ENCODE measurements at places on chromosomes 4 and X. TPM values are rescaled to one million over a fixed set of nuclear protein-coding genes. Genes with fewer than 3 reads are reported as not detected.

Gene CT45A10
- total RNA-seq = not detected

Gene CLRN2
- not detected for total RNA-seq

Gene AFM
- not detected for total RNA-seq

Gene IQSEC2
- total RNA-seq = 3.9 TPM

Gene MEPE
- total RNA-seq = not detected

Gene PNCK
- total RNA-seq = not detected

Gene NEXMIF
- under 0.01 TPM for total RNA-seq

Gene NRK
- total RNA-seq = 2.5 TPM

Gene CRMP1
- total RNA-seq = 0.04 TPM

Gene COX7B2
- total RNA-seq = not detected

Gene MAP3K15
- 0.13 TPM for total RNA-seq

Gene NPY5R
- not detected for total RNA-seq

Gene CPZ
- total RNA-seq = not detected

Gene MYL5
- total RNA-seq = 6.3 TPM

Gene CXXC4
- total RNA-seq = 0.04 TPM

Gene BEND2
- total RNA-seq = not detected

Gene LRP2BP
- 0.39 TPM for total RNA-seq

Gene HTRA3
- total RNA-seq = 6.5 TPM

Gene CXorf49
- total RNA-seq = not detected

Gene DTHD1
- total RNA-seq = not detected

Gene JCHAIN
- total RNA-seq = not detected

Gene P2RY8
- total RNA-seq = not detected

Gene ODAPH
- total RNA-seq = not detected

Gene TRIML2
- not detected for total RNA-seq

Gene FGA
- total RNA-seq = not detected

Gene ZFYVE28
- total RNA-seq = 12.3 TPM

Gene ABCG2
- 11.9 TPM for total RNA-seq

Gene NOX1
- not detected for total RNA-seq

Gene THAP6
- 4.9 TPM for total RNA-seq

Gene CACNA1F
- total RNA-seq = not detected

Gene GSX2
- total RNA-seq = not detected

Gene SPARCL1
- 0.88 TPM for total RNA-seq

Gene TNIP3
- 1.2 TPM for total RNA-seq

Gene TSPAN5
- total RNA-seq = 48.3 TPM

Gene GBA3
- not detected for total RNA-seq

Gene UBL4A
- 47.5 TPM for total RNA-seq

Gene VCX
- total RNA-seq = not detected

Gene SPACA5
- total RNA-seq = not detected

Gene CYBB
- not detected for total RNA-seq

Gene MTCP1
- 15.5 TPM for total RNA-seq

Gene SLC49A3
- total RNA-seq = 1.1 TPM

Gene SLC25A53
- total RNA-seq = 8.7 TPM

Gene GPRASP1
- total RNA-seq = 1.1 TPM

Gene CXCL1
- total RNA-seq = 53.3 TPM

Gene TRIM61
- total RNA-seq = not detected

Gene FIP1L1
- 56.0 TPM for total RNA-seq

Gene FATE1
- total RNA-seq = not detected

Gene ADH7
- total RNA-seq = not detected
